Inflammatory macrophage (primary cell): ENCODE measurements at places on chromosomes 5 and 9.
A peak's percentile ranks its signal among the peaks of the same experiment; 100 is the strongest.

DNA sequence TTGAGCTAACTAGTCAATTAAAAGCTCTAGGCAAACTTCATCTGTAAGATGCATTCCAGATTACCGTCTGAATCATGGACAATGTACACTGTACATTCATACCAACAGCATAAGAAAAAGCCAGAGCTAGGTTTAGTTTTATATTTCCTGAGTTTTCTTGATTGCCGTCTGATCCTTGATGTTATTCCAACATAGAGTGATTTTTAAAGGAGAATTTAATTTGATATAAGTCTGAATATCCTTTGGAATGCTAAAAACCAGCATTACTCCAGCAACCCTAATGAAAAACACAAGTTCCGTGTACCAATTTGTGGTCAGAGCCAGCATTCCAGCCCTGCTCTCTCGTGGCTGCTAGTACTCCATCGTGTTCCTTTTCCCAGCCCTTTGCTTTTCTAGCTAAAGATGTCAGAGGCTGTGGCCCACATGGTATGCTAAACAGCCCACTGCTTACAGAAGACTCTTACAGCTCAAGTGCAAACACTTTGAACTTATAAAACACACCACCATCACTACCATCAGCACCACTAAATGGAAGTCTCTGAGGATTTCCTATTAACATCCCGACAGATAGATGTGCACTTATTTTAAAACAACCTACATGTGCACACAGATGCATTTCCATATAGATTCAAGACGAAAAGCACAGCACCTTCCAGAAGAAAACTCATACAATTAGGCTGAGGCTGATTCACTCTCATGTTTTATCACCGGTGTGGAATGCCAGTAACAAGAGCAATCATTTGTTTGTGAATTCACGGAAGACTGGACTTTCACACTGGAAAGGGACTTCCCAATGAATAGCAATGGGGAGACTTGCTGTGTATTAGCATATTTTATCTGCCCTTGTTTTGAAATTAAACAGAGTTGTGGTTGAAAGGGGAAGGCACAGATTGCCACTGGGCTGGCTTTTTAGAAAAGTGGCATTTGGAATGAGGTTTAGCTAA, 246.9 kb upstream of the GAS1 start:
- no peak for DNase-seq

DNA sequence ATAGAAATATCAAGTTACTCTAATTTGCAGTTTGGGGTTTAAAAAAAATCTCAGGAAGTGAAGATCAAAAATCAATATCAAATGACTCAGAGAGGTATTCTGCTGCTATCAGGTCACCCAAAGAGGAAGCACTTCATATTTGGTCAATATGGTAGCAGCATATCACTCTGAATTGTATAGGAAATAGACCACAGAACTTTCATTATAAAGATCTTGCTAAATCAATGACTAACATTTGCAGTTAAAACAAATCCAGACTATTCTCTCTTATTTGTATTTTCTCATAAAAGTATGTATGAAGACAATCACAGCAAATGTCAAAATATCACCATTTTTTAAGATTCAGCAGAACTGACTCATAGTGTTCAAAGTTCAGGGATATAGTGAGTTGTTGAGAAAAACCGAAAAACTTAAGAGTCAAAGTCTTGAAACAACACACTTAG, 105.8 kb upstream of the PCSK1 start:
- DNase-seq, result no peak

DNA sequence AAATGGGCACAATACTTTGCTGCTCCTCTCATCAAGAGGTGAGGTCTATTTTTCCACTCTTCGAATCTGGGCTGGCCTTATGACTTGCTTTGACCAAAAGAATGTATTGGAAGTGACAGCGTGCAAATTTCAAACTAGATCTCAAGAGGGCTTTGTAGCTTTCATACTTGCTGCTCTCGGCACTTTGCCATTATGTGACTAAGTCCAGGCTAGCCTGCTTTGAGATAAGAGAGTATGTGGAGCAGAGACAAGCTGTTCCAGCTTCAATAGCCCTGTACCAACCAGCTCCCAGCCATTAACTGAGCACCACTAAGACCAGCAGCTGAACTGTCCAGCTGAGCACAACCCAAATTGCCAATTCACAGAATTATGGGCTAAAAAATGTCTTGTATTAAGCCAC, 124.6 kb downstream of the ACER2 start:
- no peak for DNase-seq

DNA sequence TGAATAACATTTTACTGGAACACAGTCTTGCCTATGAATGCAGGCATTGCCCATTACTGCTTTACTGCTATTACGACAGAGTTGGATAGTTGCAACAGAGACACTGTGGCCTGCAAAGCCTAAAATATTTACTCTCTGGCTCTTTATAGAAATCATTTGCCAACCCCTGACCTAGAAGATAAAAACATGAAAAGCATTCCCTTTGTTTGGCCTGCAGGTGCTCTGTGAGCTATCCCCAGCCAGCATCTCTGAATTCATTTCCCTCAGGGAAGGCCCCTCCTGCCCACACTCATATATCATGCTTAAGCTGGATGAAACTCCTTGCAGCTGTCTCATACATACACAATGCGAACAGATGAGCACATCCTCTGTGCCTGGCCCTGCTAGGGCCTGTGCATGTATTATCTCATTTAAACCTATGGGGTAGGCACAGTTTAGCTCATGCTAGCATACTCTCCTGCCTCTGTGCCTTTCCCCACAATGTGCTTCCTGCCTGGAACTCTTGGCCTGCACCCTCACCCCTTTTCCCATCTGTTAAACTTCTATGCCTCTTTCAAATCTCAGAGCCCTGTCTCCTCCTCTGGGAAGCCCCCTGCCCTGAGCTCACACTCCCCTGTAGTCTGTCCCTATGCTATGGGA, 193.1 kb downstream of the PAX5 start:
- DNase-seq, result no peak

DNA sequence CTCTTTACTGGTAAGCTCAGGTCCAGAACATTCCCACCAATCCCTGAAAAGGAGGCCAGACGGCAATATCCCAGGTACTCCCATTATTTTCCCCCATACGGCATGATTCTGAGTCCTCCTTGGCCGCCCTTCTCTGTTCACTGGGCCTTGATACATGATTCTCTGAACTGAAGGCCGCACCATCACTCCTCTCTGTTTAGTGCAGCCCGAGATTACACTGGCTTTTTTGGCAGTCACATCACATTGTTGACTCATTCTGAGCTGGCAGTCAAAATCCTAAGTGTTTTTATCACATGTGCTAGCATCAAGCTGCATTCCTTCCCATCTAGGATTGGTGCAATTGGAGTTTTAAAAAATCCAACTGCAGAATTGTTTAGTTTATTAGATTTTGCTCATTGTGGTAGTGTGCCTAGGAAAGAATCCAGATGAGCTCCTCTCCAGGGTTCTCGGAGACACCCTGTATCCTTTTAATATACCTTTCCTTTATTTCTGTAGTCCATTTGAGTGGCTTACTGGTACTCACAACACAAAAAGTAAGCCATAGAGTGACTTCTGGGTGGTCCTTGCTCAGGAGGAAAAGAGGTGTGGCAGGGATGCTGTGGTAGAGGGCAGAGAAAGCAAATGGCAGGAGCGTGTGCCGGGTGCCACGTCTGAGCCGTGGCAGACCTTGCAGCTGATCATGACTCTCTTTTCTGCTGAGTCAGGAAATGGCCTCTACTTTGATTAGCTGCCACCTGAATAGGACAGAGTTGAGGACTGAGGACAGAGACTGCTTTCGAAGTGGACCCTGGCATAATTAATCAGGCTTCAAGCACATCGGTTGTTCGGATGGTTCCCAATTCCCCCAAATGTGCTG, 121.1 kb upstream of the IL12B start:
- DNase-seq, result no peak

DNA sequence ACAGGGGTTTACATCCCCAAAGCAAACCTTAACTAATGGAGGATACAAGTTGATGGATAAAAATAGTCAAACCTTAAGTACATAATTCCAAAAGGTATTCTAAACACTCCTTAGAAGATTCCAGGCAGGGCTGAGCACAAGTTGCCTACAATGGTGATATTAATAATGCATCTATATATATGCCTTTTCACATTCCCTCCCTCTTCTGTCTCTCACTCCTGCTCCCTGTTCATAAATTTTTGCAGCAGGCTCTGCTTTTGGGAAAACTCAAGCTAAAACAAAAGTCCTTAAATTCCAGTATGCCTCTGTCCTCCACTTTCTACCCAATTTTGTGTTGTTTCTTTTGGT, 139.4 kb upstream of the CDKN2B start:
- no peak for DNase-seq

GRCh38 chr5:139137697-139138096, 60.5 kb downstream of the SIL1 start:
- DNase-seq, result peak; percentile 12

DNA sequence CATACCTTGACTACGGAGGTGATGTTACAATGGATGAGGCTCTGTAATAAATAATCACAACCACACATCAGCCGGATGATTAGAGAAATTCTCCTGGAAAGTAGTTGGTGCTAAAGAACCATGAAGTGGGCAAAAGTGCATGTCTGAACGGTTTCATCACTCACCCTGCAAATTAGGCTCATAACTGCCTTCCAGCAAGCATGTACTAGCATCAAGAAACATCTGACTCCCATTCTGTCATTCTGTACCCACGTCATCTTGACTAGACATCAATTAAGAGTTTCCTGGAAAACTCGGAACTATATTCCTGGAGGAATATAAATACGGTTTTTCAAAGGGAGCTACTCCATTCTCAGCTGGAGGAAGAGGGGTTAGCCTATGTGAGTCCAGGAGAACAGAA, 52.2 kb downstream of the HSD17B3 start:
- DNase-seq, result no peak

- no peak for DNase-seq
Observed at GRCh38 chr9:84151640-84152039, 171.0 kb downstream of the RMI1 start.

DNA sequence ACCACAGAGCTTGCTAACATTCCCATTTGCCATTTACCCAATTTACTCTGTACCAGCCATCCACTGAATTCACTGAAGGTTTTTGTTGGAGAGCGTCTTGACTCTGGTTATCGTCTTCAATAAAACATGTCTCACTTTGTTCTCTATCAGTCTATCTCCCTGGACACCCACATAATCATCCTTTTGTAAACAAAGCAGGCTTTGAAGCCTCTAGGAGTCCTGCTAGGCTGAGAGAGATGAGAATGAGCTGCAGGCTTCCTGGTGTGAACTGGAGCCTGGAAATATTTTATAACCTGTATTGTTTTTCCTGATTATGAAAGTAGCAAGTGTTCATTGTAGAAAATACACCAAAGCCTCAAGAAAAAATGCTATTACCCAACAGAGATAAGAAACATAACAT, 140.6 kb upstream of the ZNF366 start:
- DNase-seq, result no peak

DNA sequence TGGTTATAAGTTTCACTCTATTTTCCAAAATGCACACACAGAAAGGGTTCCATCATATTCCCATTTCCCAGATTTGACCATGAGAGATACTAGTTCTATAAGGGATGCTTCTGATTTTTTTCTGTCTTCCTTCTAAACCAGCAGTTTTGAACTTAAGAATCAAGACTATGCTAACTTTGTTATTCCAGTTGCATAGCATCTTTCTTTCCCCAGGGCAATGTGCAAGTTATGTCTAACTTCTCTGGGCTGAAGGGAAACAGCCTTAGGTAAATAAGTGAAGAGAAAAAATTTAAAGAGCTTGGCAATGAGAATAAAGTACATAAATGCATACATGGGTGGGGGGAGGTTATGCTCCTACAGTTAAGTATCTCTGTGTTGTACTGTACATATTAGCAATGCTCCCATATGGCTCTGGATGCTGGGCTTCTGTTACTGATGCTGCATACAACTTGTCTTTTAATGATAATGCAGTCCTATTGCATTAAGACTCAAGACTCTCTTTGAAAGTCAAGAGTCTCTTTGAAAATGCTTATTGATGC, 125.8 kb upstream of the SLC12A2 start:
- DNase-seq, result no peak

DNA sequence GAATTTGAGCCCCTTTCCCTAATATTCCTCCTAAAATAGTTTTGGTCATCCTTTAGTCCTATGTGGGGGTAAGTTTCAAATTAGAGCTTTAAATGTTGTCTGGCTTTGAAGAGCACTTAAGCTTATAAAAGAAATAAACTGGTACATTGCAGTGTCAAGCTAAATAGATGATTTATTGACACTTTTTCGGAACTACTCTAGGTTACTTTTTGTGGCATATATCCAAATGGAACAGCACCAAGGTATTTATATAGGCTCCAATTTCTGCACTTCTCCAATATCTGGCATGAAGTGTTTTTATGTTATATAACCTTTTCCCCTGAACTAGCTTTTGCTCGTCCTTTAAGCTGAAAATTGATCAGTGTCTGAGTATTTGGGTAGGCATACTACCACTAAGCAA, 402.5 kb downstream of the NFIB start:
- DNase-seq, result no peak

GRCh38 chr5:56211298-56211865, 21.7 kb downstream of the ANKRD55 start:
- no peak for DNase-seq

DNA sequence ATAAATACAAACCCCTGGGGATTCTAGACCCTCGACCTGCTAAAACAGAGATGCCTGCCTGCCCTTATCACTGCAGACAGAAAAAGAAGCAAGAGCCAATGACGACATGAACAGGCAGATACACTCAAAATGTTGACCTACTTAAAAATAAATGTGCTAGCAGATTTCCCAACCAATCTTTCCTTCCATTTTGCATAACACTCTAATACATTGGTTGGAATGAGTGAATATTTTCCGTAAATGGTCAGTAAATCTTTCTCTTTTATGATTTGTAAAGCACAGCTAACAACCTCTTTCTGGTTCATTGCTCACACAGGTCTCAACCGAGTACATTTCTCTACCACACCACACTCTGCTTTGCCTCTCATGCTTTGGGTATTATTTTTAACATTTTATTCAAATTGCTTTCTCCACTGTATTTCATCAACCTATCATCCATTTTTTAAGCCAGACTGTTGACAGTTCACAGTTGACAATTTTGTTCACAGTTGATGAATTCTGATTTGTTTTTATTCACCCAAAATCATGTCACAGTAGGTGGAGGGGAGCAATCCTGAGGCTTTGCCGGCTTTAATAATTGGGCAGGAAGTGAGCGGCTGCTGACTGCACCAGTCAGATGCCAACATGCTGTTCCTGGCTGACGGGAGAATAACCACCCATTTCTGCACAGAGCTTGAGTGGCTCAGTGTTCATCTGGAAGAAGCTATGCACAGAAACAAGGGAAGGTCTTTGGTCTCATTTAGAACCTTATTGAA, 426.6 kb downstream of the SPOCK1 start:
- no peak for DNase-seq

- DNase-seq, result no peak
Observed at GRCh38 chr9:33676746-33677505, 118.4 kb upstream of the PRSS3 start.

DNA sequence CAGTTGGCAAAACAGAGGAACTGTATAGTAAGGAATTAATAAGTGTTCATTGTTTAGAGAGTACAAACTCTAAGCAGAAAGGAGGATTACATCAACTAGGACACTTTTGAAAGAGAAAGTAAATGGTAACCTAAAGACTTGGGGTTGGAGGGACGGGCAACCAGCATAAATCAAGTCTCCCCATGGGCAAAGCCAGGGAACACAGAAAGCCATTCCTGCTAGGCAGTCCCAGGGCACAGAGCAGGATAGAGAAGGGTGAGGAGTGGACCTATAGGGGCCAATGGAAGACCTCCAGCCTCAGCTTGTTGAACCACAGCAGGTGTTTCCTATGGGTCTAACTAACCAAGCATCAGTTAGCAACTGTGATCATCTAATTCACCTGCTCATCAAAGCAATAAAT, 9.2 kb upstream of the ERAP1 start:
- DNase-seq, result no peak
